ENCODE measurements at places on chromosomes 7 and 10.

DNA sequence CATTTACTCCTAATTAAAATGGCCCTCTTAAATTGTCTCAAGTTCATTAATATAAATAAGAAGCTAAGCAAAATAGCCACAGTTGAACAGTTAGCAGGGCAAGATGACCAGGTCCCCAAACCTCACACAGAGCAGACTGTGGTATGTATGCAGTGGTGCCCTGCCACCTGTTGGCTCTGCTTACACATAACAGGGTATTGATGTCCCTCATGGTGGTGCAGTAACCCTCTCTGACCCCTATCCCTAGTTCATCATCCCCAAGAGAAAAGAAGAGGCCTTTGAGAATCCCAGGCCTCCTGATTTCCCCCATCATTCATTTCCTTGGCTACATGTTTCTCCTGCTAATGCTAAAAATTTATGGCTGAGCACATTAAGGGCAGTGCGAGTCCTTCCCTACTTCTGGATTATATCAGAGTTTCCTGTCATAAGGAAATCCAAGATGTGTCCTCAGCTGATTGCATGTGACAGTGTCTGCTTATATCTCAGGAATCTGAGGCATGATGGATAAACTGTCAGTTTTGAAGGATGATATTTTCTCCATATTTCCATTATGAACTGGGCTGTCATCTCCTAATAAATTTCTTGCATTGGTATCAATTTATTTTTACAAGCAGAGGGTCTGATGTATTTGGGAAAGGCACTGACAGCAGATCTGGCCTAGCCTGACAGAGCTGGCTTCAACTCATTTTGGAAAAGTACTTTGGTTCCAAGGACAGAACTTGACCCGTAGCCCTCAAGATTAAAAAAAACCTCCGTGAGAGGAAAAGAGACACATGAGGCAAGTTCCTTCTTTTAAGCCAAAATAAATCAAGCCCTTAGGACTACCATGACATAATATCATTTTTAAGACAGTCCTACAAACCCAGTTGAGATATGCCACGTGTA lies 880.6 kb downstream of the LRMDA start:
- DNase-seq: peak; percentile 11

DNA sequence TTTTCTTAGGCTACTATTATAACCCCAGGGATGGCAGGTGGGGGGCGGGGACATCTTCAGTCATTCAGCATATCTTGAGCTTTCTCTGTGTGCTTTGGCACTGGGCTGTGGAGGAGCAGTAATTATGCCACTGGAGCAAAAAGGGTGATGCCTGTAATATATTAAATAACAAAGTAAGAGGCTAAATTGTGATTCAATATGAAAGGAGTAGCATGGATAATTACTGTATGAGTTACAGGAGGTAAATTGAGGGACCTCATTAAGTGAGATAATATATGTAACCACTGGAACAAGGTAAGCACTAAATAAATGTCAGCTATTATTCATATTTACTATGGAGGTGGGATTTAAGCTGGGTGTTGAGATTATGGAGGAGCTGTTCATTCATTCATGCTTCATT lies 3.3 kb upstream of the STN1 start:
- no peak for DNase-seq

- DNase-seq: no peak
Observed at GRCh38 chr7:120185940-120186682, 86.9 kb upstream of the KCND2 start.

DNA sequence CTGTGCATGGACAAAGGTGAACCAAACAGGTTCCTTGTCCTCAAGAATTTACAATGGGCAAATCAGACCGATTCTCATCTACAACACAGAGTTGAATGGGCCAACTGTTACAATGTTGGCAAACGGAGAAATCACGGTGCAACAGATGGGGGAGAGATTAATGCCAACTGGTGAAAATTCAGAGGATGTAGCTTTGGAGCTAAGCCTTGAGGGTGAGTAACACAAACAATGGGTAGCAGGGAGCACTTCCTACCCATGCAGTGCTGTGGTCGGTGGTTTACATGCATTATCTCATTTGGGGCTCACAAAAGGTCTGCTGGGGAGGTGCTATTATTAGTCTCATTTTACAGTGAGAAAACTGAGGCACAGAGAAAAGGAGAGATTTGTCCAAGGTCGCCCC lies 902 bp upstream of the NFE2L3 start:
- DNase-seq: no peak

DNA sequence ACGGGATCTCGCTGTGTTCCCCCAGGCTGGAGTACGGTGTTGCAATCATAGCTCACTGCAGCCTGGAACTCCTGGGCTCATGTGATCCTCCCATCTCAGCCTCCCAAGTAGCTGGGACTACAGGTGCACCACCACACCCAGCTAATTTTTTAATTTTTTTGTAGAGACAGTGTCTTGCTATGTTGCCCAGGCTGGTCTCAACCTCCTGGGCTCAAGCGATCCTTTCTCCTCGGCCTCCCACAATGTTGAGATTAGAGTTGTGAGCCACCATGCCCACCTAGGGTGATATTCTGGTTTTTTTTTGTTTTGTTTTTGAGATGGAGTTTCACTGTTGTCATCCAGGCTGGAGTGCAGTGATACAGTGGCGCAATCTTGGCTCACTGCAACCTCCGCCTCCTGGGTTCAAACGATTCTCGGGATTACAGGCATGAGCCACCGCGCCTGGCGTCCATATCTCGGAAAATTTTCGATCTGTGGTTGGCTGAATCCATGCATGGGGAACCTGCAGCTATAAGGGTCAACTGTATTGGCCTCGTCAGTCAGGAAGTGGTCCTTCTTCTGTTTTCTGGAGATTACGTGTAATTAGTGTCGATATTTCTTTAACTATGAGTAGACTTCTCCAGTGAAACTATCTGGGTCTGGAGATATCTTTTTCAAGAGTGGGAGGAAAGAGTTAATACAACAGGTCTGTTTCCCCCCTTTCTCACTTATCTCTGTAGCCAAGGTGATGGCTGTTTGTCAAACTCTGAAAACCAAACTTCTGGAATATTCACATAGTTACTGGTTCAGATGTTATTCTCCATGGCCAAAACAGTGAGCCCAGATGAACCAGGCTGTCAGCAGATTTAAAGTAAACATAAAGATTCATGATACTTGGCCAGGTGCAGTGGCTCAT lies 21.0 kb upstream of the FIS1 start:
- DNase-seq: no peak

GRCh38 chr7:46386428-46387399 lies 465.6 kb upstream of the IGFBP3 start:
- DNase-seq: no peak

DNA sequence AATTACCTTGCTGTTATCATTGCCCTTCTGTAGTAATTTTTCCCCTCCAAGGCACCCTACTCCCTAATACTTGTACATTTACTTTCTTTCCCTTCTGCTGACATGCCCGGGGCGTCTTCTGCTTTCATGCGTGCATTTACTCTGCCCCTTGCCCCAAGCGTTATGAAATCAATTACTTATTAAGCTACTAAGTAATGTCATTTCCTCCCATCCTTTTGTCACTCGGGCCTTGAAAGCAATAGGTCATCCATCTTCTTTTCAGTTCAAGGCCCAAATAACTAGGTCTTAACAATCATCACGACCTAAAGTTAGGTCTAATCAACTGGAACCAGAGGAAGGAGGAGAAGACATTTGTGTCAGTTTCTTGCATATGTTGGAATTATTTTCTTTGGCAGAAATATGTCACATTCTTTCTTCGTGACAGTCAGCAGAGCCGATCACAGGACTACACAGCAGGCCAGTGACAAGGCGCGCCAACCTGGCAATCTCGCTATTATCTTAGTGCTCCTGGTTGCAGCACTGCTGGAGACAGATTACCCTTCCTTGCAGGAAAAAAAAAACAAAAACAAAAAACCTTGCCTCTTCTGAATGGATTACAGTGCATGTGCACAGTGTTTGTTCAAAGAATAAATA lies 179.2 kb downstream of the RELN start:
- DNase-seq: no peak

- DNase-seq: no peak
Observed at GRCh38 chr7:2814946-2815874, 28.9 kb downstream of the GNA12 start.

- DNase-seq: no peak
Observed at GRCh38 chr7:39735903-39736302, 112.5 kb downstream of the RALA start.

DNA sequence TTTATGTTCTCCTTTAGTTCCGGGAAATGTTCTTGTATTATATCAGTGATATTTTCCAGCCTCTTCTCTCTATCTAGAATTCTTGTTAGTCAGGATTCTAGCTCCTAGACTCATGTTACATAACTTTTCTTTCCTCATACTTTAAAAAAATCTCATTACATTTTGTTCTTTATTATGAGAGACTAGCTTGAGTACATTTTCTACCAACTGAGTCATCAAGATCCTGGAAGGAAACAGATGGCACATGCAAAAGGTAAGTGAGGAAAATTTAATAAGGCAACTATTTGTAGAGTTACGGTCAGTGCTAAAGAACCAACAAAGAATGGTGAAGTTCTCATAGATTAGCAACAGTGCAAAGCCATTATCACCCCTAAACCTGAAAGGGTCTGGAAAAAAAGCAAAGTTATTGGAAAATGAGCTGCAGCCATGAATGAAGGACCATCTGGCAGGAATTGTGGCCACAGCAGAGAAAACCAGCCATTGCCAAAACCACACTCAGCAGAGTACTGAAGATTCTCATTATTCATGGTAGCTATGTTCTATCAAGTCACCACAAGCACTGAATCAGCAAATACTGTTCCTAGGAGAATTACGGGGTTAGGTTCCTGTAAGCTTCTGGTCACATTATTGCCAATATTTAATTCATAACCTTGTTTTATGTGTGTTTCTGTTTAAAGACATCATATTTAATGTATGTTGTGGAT lies 98.3 kb upstream of the C7orf33 start:
- DNase-seq: no peak

DNA sequence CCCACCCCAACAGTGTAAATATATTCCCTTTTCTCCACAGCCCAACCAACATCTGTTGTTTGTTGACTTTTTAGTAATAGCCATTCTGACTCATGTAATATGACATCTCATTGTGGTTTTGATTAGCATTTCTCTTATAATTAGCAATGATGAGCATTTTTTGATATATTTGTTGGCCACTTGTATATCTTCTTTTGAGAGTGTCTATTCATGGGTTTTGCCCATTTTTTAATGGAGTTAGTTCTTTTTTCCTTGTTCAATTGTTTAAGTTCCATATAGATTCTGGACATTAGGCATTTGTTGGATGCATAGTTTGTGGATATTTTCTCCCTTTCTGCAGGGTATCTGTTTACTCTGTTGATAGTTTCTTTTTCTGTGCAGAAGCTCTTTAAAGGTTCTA lies 340.1 kb downstream of the NXPH1 start:
- DNase-seq: no peak

GRCh38 chr10:91409869-91410637 lies at the start of gene HECTD2:
Gene HECTD2, plus strand, starts transcription at chr10:91410344. Its CDS starts 95 bp downstream, at chr10:91410439.
- no peak for DNase-seq

- no peak for DNase-seq
Observed at GRCh38 chr10:8060010-8060703, 5.7 kb downstream of the GATA3 start.

DNA sequence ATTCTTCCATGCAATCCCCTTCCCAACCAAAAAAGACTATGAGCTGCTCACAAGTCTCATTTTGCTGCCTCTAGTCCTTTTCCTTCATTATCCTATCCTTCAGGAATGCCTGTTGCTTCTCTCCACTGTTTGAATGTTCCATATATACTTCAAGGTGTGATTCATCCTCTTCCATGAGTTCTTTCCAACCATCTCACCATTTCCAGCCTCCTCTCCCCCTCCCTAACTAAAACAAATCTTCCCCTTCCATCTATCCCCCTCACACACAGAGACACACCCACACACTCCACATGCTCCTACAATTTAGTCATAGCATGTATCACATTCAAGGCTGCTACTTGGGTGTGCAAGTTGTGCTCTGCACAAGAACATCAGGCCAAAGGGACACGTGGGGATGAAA lies 254.3 kb downstream of the DYNC1I1 start:
- DNase-seq: no peak

GRCh38 chr7:36970551-36971514 lies 246.5 kb upstream of the AOAH start:
- no peak for DNase-seq

DNA sequence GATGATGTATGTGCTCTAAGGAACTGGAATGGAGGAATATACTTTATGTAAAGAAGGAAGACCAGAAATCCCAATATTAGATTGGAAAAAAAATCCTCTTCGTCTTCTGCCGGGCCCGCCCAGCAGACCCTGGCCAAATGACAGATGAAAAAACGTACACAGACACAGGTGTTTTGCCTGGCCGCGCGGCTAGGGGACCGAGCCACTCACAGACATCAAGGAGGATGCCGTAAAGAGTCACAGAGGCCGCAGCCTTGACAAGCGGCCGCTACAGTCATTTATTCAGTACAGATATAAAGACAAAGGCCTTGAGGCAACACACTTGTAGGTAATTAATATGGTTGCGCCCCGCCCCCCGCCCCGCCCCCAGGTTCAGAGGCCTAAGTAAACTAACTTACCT lies 594.1 kb downstream of the GRM8 start:
- no peak for DNase-seq

- DNase-seq: no peak
Observed at GRCh38 chr7:37428681-37429434, 19.8 kb downstream of the ELMO1 start.

DNA sequence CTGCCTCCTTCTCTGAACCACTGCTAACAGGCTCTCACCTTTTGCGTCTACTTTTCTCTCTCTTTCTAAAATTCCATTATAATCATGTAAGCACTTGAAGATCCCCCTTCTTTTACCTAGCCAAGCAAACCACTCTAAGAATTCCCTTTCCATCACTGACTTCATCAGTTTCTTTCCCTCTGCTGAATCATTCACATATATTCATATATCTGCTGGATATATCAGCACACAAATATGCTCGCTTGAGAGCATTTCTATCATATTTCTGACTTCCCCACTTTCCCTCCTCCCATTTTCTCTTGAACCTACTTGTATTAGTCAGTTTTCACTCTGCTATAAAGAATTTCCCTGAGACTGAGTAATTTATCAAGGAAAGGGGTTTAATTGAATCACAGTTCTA lies 84.2 kb upstream of the LRRN3 start:
- DNase-seq: no peak

DNA sequence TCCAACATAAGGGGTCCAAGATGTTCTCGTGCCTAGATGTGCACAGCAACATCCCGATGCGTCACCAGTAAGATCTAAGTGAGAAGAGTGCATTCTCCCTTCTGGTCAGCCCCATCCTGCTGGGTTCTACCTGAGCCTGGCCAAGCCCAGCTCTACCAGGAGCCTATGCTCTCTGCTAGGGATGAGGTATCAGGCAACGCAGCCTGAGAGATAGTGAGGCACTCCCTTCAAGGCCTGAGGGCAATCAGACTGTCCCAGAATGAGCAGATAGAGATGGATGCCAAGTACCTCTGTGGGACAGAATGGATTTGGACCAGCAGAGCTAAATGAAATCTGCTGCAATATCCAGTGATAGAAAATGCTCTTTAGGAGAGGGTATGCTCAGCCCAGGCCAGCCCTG lies 26.7 kb downstream of the DDC start:
- DNase-seq: no peak

DNA sequence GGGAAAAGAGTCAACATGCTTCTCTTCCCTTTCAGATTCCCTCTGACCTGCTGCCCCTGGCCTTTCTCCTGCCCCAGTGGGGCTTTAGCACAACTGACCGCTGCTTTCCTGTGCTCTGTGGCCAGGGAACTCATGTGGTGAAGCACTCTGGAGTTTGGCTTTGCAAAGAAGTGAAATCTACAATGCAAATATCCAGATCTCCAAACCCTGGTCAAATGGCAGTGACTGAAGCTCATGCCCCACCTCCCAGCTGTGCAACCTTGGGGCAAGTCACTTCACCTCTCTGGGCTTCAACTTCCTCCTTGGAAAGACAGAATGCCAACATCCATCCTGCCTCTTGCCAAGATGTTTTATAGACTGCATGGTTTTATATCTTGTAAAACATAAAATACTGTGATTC lies 157.8 kb downstream of the NEURL1 start:
- DNase-seq: no peak

Measured in GF-D8 (cell line).